ENCODE measurements at places on chromosomes 2 and 18.

GRCh38 chr2:65351234-65351947 is 81.0 kb downstream of the SPRED2 start:
- DNase-seq, result no peak

GRCh38 chr2:113157118-113157896 is 16.5 kb upstream of the PSD4 start:
- peak; percentile 22 for DNase-seq

GRCh38 chr2:240833724-240834285 is 13.8 kb upstream of the KIF1A start:
- no peak for DNase-seq

- no peak for DNase-seq
These were observed 30.1 kb downstream of the TPRKB start for GRCh38 chr2:73707058-73707457.

GRCh38 chr2:167862782-167863181 is 384.6 kb downstream of the STK39 start:
- peak; percentile 53 for DNase-seq

DNA sequence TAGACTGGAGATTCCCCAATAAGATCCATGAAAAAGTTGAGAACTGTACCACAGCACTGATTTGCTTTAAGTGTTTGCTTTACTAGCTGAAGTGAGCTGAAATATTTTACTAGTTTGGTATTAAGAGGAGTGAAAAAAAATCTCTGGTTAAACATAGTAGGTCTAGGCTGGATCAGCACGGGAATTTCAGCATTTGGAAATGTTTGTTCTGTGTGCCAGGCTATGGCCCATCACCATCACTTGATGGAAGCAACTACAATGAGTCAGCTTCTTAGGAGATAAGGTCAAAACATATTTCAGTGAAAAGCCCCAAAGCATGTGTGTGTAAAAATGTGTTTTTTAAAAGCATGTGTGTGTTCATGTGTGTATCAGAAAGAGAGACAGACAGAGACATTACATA is 131.4 kb upstream of the DNMT3A start:
- DNase-seq, result no peak

- peak; percentile 50 for DNase-seq
These were observed 31.6 kb downstream of the KCNK3 start for GRCh38 chr2:26723991-26724750.

GRCh38 chr2:212193803-212194202 is 344.8 kb downstream of the ERBB4 start:
- no peak for DNase-seq

DNA sequence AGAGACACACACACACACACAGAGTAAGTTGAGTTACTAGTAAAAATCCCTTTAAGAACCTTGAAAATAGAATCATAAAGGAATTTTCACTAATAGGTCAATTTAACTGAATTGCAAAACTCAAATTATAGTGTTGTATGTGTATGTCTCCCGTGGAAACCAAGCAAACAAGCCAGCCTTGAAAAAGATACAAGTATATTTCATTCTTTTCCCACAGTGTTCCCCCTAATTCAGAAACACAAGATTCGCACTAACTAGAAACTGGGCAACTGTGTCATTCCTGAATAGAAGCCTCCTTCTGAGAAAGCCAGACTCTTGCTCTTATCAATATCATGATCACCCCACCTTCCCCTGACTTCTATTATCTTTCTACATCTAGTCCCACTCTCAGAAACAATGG is 229.5 kb downstream of the PIEZO2 start:
- DNase-seq, result no peak

DNA sequence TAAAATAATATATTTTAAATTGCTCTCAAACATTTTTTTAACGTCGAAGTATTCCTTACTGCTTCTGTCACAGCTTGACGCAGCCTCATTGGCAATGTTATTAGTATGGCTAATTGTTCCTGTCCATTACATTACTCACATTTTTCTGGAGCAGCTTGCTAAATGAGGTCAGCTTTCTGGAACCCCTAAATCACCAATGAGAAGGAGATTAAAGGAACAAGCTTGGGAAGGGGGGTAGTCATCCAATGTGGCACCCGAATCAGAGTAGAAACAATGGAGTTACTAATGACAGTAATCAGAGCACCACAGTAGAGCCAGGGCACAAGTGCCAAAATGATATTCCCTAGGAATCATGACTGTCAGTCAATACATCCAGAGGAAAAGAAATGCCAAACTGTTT is 5.1 kb downstream of the NEUROD1 start:
- DNase-seq, result peak; percentile 85

DNA sequence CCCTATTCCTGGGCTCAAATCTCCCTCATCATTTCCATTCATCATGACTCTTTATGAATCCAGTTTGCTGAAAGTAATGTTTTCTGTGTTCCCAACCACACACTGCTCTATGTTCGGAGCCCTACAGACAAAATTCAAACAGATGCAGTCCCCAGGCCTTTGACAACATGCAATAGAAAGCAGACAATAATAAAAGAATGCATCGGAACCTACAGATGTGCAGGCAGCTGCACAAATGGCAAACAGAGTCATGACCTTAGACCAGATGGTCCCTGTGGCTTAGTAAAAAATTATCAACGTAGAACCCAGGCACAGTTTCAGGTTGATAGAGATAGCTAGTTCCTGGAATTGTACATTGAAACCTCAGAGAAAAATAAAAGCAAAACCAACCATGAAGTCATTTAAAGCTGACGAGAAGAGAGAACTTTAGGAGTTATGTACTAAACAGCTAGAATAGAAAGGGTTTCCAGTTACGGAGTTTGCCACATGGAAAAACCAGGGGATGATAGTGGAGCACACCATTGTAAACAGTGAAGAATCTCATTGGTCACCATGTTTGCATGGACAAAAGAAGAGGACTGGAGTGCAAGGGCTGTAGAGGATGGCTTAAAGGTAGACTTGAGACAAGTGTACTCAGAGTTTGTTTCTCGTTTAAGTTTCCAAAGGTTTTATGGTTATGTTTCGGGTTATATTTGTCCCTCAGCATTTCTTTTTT is 23.2 kb upstream of the ACVR1 start:
- peak; percentile 42 for DNase-seq

GRCh38 chr2:177264209-177264692 is 276 bp downstream of the NFE2L2 start:
- DNase-seq, result no peak

DNA sequence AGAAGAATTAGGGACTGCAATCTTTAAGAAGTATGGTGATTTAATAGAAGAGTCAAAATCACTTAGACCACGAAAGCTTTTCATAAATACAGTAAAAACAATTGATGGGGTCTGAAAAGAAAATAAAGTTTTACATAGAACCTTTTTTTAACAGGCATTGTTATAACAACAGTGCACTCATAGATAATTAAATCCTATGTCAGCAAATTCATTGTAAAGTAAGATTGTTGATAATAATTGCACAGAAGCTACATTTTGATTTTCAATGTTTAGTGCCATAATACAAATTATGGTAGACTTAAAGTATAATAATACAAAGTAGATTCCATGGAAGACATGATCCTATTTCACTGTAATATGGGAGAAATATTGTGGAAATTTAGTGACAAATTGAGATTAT is 130.7 kb upstream of the FSIP2 start:
- DNase-seq, result no peak

DNA sequence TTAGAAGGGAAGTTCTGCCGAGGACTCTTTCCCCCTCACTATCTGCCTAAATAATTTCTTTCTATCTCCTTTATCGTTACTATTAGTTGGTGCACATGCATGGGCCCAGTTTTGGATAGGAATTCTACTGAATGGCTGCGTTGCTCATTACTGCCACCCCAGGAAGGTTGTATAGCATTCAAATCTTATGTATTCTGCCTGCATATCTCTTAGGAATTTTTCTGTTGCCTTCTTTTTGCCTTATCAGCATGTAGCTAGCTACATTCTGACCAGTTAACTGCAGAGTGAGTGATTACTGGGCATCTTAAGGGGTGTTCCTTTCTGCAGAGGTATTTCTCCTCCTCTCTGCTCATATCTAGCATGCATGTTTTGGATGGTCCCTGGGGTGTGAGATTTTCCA is 239.6 kb downstream of the TDRD15 start:
- no peak for DNase-seq

DNA sequence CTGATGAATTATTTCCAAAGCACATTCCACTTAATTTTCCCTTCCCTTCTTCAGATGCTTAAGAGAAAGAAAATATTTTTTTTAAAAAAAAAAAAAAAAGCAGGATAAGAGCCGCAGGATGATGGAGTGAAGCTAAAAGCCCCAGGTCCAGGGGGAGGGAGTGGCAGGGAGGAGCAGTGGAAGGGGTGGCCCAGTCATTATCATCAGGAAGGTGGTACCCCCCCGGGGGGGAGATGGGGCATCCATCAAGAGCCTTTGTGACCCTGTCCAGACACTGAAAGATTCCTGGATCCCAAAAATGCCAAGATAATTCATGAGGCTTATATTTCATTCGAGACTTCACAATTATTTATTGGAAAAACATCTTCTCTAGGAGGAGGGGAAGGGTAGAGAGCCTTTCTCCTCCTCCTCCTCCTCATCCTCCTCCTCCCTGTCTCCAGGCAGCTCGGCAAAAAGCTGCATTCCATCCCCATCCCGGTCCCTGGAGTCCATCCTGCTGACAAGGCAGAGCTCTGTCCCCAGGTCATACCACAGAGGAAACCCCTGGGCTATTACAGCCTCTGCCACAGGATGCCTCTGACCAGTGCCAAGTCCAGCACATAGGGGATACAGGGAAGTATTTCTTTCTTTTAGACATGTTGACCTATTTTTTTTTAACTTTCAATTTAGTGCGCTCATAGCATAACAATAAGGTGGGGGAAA is 125.3 kb downstream of the TWIST2 start:
- DNase-seq, result no peak

- no peak for DNase-seq
These were observed 1071.3 kb upstream of the ZEB2 start for GRCh38 chr2:145591109-145591809.

GRCh38 chr2:220192994-220193753 is 565.7 kb downstream of the SLC4A3 start:
- no peak for DNase-seq

- DNase-seq, result no peak
These were observed 2.3 kb upstream of the PLEKHH2 start for GRCh38 chr2:43634604-43635306.

- no peak for DNase-seq
These were observed 672.5 kb downstream of the MBD2 start for GRCh38 chr18:53551868-53552426.

GRCh38 chr2:240926516-240927389 is 20.6 kb downstream of the CROCC2 start:
- DNase-seq, result no peak

DNA sequence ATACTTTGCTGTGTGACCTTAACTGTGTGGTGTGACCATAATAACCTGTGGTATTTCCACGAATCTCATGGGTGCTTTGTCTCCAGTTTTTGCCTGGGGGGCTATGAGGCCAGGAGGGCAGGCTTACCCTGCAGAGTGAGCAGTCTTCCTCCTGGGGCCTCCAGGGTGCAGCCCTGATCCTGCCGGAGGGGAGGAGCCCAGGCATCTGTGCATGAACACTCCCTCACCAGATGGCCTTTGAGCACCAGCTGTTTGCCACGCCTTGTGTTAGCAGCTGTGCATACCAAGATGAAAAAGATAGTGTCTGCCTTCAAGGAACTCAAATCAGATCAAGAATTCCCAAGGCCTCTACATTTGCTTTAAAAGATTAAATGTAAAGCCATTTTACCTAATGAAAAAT is 75.0 kb upstream of the RBM44 start:
- DNase-seq, result peak; percentile 80

DNA sequence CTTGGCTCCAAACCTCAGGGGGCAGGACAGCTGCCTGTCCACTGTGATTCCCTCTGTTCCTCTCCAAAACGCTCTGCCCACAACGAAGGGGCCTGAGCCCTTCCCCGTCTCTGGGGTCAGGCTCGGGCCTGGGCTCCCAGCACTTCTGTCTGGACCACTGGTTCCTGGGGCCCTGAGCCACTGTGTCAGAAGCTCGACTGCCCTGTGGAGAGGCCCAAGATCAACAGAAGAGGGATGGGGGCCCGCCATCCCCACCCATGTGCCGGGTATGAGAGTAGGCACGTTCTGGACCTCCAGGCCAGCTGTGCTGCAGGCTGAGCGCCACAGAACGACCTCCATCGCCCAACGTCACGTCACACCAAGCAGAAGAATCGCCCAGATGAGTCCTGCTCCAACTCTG is 119.9 kb upstream of the HS6ST1 start:
- DNase-seq, result no peak

- DNase-seq, result no peak
These were observed 402.9 kb downstream of the PARD3B start for GRCh38 chr2:204948024-204948763.

Data from NCI-H2171 treated with DMSO at 0.1 percent for 48 hours (cell line).